Kidney (tissue), 22 donors: ENCODE measurements at places on chromosomes 6 and 20. TPM values are rescaled to one million over a fixed set of nuclear protein-coding genes. Genes with fewer than 3 reads are reported as not detected.

The HCK gene
- 3.9 TPM for polyA plus RNA-seq

DNA sequence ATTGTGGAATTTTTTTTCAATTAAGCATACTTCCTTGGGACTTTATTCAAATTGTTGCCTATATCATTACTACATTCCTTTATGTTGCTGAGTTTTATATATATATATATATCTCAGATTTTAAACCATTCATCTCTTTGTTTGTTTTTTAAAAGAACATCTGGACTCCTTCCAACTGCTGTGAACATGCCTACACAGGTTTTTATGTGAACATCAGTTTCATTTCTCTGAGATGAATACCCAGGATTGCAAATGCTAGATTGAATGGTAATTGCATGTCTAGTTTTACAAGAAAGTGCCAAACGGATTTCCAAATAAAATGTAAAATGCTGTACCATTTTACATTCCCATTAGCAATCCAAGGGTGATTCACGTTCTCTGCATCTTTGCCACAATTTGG is 1289.3 kb downstream of the HACE1 start:
- no peaks in the 10 kb centered on the region for H3K36me3 ChIP-seq
- H3K4me1 ChIP-seq, result no peaks in the 10 kb centered on the region
- no peaks in the 10 kb centered on the region for H3K27me3 ChIP-seq
- no peak overlapping the region for H3K27ac ChIP-seq

DNA sequence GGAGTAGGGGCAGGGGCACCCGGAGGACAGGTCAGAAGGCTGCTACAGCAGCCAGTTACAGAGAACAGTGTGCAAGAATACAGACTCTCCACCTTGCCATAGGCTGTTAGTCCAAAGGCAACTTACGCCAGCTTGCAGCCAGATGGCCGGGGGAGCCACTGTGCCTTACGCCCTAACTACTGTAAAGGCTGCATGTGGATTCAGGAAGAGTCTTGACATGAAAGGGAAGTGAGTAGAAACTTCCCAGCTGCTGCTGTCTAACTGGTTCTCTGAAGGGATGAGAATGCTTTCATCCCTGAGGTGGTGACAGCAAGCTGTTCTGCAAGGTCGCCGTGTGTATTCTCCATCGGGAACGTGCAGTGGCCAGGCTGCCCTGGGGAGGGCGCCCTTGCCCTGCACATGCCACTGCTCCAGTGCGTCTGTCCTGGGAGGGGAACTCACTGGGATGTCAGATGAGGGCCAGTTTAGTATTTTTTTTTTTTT is 46.1 kb downstream of the LYRM4 start:
- peaks cover 6% of the 10 kb centered on the region for H3K4me1 ChIP-seq
- H3K27me3 ChIP-seq, result no peaks in the 10 kb centered on the region
- no peak overlapping the region for H3K27ac ChIP-seq
- H3K36me3 ChIP-seq, result peaks cover 2% of the 10 kb centered on the region
- peak; percentile 87 for DNase-seq

GRCh38 chr6:159044899-159045727 is at the start of gene TAGAP:
Gene TAGAP, minus strand, starts transcription at chr6:159044991. Its CDS starts 845 bp downstream, at chr6:159044146.
- H3K27me3 ChIP-seq, result no peaks in the 10 kb centered on the region
- no peak within 1 kb of the TSS for H3K27ac ChIP-seq
- no peaks in the 10 kb centered on the region for H3K4me1 ChIP-seq
- peak; percentile 84 for DNase-seq
- no peak within 1 kb of the TSS for H3K4me3 ChIP-seq

- H3K4me1 ChIP-seq, result no peaks in the 10 kb centered on the region
- H3K4me3 ChIP-seq, result no peak overlapping the region
- H3K27me3 ChIP-seq, result no peaks in the 10 kb centered on the region
- H3K36me3 ChIP-seq, result no peaks in the 10 kb centered on the region
- no peak for DNase-seq
- no peak overlapping the region for H3K27ac ChIP-seq
Measured at GRCh38 chr6:22737331-22737730, 168.0 kb downstream of the HDGFL1 start.

DNA sequence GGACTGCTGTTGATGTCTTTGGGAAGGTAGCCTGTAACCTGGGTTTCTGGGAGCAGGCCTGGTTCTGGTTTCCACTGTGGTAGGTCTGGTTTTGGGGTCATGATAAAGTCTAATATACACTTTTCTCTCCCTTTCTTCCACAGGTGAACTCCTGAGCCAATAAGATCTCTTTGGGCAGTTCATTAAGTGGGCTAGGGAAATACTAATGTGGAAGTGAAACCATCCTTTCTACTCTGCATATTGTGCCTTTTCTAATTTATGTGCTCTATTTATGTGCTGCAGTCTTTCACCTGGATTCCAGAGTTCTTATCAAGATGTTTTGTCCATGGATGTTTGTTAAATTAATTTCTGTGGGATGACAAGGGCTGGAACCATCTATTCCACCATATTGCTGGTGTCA is 165.7 kb upstream of the PTPRK start:
- no peaks in the 10 kb centered on the region for H3K36me3 ChIP-seq
- no peaks in the 10 kb centered on the region for H3K4me1 ChIP-seq
- no peak for DNase-seq
- H3K27ac ChIP-seq, result no peak overlapping the region
